B cell (primary cell): ENCODE measurements at places on chromosomes 1 and 21. TPM values are rescaled to one million over a fixed set of nuclear protein-coding genes. Genes with fewer than 3 reads are reported as not detected.

GRCh38 chr1:161506336-161507223, 1.3 kb downstream of the FCGR2A start:
- no peak for DNase-seq

The RUNX3 gene
- 86.0 and 101 TPM in 2 replicates for polyA plus RNA-seq

- DNase-seq: no peak
These were observed 136.6 kb upstream of the ZP4 start for GRCh38 chr1:238027366-238027765.

The PDXK gene
- polyA plus RNA-seq: 30.5 and 31.1 TPM in 2 replicates

DNA sequence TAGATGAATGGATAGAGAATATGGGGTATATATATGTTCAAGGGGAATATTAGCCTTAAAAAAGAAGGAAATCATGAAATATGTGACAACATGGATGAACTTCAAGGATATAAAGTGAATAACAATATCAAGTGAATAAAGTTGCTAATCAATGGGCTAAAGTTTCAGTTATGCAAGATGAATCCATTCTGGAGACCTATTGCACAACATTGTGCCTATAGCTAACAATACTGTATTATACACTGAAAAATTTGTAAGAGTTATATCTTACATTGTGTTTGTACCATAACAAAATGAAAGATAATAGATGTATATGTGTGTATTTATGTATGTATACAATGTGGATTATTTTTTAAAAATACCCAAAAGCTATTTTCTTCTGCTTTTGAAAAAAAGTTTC, 96.3 kb upstream of the DPYD start:
- DNase-seq: no peak

DNA sequence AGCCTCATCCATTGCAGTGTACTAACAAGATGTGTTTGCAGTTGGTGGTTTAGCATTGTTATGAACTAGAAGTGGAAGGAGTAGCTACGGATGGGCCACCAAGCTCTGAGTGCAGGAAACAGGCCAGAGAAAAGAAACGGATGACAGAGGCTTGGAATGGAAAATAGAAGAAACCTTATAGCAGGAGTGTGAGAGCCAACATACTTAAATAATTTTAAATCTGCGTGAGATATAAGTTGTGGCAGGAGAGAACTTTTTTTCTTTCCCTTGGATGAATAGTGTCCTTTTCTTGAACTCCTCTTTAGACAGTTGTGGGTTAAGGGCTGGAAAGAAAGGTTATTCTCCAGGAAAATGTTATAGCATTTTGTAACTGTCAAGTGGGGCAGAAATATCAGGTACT, 54.2 kb downstream of the RGL1 start:
- DNase-seq: no peak

DNA sequence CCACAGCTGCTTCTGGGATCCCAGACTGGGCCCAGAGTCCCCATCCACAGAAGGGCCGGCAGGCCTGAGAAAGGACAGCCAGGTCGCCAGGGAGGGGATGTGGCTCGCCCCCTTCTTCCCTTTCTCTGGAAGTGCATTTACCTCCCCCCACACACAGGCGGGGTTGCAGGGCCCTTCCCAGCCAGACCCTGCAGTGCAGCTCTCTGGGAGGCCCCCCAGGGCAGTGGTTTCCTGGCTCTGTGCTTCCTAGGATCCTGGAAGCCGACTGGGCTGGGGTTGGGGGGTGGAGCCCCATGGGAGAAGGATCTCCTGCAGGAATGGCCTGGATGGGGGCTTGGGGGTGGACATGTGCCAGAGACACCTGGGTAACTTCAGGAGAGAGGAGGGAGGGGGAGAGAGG, 4.2 kb upstream of the COL6A1 start:
- DNase-seq: no peak

- DNase-seq: no peak
These were observed 12.8 kb upstream of the RGS2 start for GRCh38 chr1:192795916-192796618.

- no peak for DNase-seq
These were observed 254.8 kb upstream of the PLXNA2 start for GRCh38 chr1:208499026-208499425.

The TCHH gene
- polyA plus RNA-seq: not detected in 2 replicates

- DNase-seq: no peak
These were observed 8.1 kb downstream of the BLACAT1 start for GRCh38 chr1:205447457-205448341.

DNA sequence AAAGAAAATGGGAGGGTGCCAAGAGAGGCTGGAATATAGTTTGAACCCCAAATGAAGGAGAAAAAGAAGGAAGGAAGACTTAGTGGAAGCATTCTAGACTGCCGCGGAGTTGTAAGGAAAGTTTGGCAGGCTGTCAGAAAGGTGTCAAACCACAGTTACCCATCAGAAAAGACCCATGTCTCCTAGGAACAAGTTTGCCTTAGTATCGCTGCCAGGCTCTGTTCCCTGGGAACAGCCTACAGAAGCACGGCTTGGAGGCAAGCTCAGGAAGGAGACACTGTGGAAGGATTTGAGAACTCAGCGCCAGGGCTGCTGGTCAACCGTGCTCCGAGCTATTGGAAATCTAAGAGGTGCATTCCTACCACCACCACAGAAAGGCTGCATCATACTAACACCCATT, 197.4 kb downstream of the RRAGC start:
- DNase-seq: no peak

The C1orf94 gene
- not detected in 2 replicates for polyA plus RNA-seq

The ASPM gene
- polyA plus RNA-seq: 0.13 and 0.14 TPM in 2 replicates

- peak; percentile 71 for DNase-seq
These were observed 48.6 kb upstream of the TMEM125 start for GRCh38 chr1:43220905-43221778.

DNA sequence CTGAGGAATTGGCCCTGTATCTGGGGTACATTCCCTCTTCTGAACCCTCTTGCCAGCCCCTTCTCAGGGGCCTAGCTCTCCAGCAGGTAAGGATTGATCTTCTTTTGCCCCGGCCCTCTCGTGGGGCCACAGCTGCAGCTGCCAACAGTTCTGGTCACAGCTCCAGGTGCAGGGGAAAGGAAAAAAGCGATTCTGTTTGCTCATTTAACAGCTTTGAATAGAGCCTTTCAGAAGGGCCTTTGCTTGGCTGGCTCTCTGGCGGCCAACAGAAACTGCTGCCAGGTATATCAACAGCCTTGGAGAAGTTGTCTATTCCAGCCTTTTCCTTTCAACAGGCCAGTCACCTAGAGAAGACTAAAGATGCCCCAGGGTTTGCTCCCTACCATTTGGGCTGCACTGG, 16.1 kb upstream of the FMOD start:
- no peak for DNase-seq

The RGS4 gene
- not detected in 2 replicates for polyA plus RNA-seq

DNA sequence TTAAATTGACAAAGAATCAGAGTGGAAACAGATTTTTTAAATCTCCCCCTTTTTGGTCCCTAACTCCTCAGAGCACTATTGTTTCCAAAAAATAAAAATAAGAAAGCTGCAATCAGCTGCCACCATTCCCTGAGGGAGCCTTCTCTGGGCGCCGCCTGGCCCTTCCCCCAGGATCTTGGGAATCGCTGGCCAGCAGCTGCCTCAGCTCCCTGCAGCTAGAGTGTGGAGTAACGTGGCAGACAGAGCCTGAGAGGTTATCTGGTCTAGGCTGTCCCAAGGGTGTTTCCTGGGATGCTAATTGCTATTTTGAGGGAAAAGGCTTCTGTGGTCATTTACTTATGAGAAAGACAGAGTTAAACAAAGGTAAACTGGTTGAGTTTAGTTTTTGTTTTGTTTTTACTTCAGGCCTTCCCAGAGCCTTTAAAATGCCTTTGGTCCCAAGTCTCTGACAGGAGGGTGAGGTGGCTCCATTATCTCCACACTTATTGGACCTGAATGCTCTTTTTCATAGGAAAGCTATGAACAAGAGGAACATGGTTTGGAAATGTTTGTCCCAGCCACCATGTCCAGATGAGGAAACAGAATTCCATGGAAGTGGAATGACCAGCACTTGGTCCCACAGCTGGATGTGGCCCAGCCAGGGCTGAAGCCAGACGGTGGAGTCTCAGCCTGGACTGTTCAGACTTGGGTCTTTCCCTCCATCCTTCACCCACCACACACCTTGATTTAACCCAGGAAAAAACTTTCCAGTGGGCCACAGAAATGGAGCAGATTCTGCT, 14.1 kb upstream of the KIAA1614 start:
- no peak for DNase-seq

DNA sequence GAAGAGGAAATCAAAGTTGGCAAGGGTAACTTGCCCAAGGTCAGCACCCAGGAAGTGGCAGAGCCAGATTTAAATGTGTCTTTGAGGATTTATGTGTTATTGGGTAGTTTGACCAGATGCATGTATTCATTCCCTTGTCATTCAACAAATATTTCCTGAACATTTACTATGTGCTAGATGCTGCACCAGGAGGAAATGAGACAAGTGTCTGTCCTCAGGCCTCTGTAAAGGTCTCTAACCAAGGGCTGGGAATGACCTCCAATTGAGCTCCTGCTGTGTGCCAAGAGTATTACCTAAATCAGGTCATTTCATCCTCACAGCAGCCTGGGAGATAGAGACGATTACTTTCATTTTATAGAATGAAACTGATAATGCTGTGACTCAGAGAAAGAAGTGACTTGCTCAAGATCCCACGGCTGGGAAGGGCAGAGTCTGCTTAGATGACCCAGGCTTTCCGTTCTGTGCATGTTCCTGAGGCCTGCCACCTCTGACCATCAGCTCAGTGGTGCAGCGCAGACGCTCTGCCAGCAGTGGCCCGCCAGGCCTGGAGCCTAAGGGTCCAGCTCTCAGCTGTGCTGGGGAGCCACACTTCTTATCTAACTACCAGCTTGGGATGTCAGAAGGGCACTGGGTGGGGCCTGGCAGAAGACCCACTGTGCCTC, 3.5 kb upstream of the TTC22 start:
- DNase-seq: no peak

DNA sequence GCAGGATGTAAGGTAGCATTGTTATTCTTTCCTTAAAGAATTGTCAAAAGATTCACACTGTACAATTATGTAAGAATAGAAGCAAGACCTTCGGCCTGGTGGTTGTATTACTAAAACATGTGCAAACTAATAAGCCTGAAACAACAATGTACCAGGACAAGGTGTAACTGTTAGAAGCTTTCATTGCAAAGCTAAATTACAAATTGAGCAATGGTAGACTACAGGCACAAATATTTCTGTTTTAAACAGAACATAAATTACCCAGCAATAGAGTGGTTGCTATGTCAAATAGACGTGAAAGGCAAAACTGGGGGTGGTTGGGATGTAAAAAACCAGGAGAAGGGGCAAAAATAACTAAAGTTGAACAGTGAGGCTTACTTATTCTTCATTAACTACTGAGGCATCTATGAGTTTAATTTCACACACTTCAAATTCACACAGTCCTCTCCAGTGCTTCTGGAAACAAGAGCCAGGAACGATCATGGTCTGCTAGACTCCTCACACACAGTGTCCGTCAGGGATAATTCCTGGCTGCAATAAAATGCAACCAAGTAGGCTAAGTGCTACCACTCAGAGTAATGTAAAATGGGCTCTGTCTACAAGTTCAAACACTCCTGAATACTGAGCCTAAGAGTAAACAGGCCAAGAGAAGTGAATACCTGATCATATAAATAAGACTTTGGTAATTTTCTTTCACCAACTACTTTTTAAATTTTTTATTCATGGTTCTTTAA, 39.3 kb upstream of the C1orf198 start:
- no peak for DNase-seq

The HCRTR1 gene
- polyA plus RNA-seq: not detected in 2 replicates

- DNase-seq: no peak
These were observed 142.6 kb downstream of the SMYD3 start for GRCh38 chr1:246364415-246364941.

The MRPS15 gene
- polyA plus RNA-seq: 27.1 and 28.0 TPM in 2 replicates
